Substantia nigra (tissue), 51 donors: ENCODE measurements at places on chromosomes 3 and 15.

DNA sequence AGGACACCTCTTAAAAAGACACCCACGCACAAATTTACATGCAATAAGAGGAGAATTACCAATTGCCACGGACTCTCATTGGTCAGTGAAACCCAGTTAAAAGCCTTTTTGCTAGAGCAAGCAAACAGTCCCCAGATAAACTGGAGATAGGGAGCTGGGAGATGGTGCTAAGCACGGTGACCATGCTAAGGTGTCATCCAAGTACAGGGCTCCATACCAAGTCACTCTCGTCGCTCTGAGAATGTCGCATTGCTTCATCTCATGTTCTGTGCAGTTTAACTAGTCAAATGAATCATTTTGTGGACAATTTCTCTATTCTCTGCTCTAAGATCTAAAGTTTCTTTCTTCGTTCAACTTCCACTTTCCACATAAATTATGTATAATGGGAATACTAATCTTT is 581.9 kb downstream of the AGBL1 start:
- DNase-seq, result no peak

GRCh38 chr3:13391308-13391707 is 28.8 kb downstream of the NUP210 start:
- no peak for DNase-seq

DNA sequence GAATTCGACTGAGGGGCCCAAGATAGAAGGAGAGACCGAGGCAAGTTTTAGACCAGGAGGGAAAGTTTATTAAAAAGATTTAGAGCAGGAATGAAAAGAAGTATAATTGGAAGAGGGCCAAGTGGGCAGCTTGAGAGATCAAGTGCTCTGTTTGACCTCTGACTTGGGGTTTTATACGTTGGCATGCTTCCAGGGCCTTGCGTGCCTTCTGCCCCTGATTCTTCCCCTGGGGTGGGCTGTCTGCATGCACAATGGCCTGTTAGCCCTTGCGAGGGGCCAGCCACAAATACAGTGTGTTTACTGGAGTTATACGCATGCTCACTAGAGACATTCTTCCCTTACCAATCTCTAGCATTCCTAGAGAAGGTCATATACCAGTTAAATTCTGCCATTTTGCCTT is 70.7 kb upstream of the LARS2 start:
- no peak for DNase-seq

- no peak for DNase-seq
Measured at GRCh38 chr15:99976000-99976399, 242.8 kb upstream of the LYSMD4 start.

- no peak for DNase-seq
Measured at GRCh38 chr3:128430301-128430700, 36.4 kb downstream of the DNAJB8 start.

- DNase-seq, result no peak
Measured at GRCh38 chr3:31996195-31996594, 14.6 kb downstream of the ZNF860 start.

GRCh38 chr15:28105793-28106192 is 6.7 kb upstream of the OCA2 start:
- no peak for DNase-seq

DNA sequence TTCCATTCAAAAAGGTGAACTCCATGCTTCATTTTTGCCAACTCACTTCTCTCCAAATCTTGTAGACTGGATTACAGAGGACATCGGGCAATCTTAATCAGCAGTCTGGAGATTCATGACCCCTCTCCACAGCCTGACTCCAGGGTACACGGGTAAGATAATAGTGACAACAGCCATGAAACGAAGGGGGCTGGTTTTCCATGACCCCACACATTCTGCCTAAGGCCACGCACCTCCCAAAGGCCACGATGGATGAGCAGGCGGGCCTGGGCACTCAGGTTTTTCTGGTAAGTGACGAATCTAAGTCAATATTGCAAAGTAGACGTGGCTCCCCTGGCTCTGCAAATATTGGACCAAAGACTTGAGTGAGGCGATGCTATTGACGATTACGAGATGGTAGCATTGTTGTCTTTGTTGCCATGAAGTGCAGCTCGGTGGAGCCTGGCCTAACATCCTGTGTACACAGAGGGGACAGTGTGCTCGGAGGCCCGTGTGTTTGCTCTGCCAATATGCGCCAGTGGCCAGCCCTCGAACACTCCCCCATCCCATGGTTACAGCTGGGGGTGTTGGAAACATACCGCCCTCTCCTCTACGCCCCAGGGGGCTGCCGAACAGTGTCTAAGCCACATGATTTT is 119.1 kb downstream of the OPA1 start:
- no peak for DNase-seq

GRCh38 chr3:191383124-191383523 is 52.8 kb upstream of the UTS2B start:
- DNase-seq, result no peak

- DNase-seq, result no peak
Measured at GRCh38 chr15:80242132-80242769, 9.8 kb downstream of the CTXND1 start.

- no peak for DNase-seq
Measured at GRCh38 chr3:177646749-177647148, 449.5 kb upstream of the TBL1XR1 start.

DNA sequence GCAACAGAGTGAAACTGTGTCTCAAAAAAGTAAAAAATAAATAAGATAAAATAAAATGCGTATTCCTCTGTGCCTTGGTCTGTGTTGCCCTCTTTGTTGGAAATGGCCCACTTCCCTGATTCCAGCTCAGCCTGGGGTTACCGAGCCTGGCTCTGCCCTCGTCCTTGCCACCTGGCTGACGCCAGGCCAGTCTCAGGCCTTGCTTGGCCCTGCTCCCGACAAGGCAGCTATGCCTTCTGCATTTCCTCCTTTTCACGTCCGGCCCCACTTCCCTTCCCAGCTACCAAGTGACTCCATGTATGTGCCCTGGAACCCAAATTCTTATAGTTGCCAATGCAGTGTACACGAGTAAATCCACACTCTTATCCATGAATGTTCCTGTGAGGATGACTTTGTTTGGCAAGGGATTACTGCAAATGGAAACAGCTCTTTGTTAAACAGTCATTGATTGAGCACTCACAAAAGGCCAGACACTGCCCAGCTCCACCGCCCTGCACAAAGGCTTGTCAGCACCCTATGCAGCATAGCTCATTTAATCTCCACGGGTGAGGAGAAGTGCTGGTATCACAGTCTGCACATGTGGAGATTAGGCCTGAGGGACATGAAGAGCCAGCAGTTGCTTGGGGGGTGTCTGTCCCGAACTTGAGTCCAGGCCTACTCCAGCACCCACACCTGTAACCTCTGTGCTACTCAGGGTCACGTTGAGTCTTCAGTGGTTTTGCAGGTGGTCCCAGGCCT is 25.1 kb downstream of the SPSB4 start:
- no peak for DNase-seq

DNA sequence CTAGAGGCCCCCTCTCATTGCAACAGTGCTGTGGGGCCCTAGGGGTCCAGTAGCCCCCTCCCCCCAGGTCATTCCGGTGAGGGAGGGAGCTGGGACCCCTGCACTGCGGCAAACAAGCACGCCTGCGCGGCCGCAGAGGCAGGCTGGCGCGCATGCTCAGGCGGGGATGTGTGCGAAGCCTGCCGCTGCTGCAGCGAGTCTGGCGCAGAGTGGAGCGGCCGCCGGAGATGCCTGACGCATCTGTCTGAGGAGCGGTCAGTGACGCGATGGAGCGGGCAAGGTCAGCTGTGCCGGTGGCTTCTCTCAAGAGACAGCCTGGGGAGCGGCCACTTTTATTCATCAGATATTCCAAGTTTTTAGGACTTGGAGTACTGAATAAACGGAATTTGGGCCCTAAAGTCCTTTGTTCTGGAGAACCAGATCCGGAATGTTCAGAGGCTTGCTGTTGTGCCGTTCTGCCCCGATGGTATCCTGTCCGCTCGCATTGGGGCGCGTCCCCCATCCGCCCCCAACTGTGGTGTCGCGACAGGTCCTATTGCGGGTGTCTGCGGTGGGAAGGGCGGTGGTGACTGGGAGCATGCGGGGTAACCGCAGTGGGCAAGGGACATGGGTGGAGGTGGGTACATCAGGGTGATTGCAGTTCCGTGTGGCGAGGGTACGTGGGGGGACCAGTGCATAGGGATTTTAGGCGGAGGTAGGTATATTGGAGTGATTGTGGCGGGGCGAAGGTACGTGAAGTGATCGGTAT is at the start of the genes SNRPN and SNURF:
Gene SNRPN, plus strand, starts transcription at position 205 of the 748 bp plus-strand sequence. CDS start 19,467 bp downstream, outside the sequence.
Gene SNURF, plus strand, starts transcription at position 205 of the 748 bp plus-strand sequence. Its CDS starts 62 bp downstream, at position 267.
- peak; percentile 56 for DNase-seq
